ENCODE measurements at places on chromosomes 1 and 21.

DNA sequence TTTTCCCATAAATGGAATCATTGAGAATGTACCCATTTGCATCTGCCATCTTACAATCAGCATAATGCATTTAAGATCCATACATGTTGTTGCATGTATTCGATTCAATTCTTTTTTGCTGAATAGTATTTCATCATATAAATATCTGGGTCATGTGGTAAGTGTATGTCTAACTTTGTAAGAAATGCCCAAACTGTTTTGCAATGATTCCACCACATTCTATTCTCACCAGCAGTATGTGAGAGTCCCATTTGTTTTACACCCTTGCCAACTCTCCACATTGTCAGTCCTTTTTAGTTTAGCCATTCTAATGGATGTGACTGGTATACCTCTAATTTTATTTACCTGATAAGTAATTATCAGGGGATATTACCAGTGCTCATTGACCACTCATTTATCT, 115.8 kb upstream of the PBX1 start:
- no peak for DNase-seq

- DNase-seq = no peak
These were observed 189.2 kb downstream of the FOXD2 start for GRCh38 chr1:47627016-47627415.

DNA sequence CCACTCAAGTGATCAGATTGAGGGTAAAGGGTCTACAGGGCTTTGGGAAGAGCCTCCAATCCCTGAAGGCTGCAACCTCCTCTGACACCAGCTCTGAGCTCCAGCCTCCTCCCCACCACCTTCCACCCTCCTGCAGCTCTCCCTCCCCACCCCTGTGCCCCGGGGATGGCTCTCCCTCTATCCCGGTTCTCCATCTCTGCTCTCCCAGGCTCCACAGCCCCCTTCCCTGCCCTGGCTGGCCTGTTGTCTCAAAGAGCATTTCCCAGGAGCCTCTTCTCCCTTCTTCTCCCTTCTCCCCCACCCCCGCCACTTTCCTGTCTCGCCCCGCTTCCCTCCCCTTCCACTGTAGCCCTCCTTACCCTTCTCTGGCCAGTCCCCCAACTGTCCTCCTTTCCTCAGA, 1.1 kb downstream of the PLEKHA6 start:
- no peak for DNase-seq

GRCh38 chr1:42127767-42128166, 25.4 kb upstream of the GUCA2B start:
- no peak for DNase-seq

DNA sequence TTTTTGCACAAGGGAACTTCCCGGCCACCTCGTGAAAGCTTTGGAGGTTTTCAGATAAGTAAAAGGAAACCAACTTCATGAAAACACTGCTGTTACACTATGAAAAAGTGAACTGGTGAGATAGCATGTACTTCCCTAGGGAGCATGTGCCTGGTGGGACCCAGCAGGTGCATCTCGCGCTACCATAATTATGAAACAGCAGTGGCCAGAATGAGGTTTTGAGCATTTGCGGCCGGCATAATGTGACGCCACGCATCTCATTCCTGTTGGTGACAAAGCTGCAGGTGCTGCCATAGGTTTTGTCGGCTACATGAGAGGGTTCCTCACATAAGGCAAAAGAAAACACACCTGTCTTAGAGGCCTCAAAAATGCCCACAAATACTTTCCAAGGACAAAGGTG, 1.7 kb downstream of the KRTAP10-3 start:
- peak; percentile 8 for DNase-seq

- no peak for DNase-seq
These were observed 78.6 kb downstream of the LAMC1 start for GRCh38 chr1:183101841-183102276.

- DNase-seq = no peak
These were observed 23.0 kb upstream of the DNAJC11 start for GRCh38 chr1:6724517-6725141.

DNA sequence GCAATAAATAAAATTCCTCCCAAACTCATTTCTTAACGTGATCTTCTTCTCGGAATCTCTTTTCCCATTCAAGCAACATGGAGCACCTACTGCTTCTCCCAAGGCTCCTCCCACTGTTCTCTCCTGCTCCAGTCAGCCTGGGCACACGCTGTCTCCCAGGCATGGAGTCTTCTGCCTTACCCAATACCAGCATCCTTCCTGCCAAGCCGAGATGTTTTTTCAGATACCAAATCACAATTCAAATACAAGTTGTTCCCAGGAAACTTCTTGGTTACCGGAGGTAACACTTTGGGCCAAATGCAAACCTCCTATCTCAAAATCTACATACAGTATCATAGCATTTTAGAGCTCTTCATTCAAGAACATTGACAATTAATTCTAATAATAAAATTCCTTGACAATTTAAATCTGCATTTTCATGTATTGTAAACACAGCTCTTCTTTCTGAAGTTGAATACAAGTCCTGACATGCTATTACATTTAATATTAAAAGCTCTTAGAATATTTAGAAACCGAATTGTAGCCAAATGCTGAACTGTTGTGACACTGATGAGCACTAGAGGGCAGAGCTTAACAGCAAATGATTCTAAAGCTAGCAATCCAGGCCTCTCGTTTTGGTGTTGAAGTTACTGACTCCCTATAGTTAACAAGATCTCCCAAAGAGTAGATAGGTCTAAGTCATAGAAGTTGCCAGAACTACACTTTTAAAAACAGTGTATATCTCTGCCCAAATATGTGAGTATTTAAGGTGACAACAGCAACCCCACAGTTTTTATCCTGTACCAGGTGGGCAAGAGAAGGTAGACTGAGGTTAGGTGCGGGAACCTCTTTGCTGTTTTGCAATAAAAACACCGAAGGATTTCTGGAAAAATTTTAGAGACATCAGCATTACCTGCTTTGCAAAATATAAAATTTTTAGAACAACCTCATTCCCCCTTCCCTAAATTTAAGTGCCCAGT, 52.3 kb downstream of the BCAR3 start:
- DNase-seq = peak; percentile 52

DNA sequence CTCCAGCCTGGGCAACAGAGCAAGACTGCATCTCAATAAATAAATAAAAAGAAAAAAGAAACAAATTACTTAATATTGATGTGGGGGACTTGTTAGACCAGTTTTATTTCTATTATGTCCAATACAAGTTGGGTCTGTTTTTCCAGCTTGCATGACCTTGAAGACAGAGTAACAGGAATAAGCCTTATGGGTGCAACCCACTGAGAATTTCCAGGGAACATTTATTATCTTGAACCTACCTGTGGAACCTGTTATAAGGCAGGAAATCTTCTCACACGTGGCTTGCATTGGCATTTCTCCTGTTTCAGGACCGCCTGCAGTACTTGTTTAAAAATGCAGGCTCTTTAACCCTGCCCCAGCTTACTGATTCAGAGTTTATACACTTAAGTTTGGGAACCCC, 64.0 kb downstream of the ZBTB17 start:
- DNase-seq = no peak

DNA sequence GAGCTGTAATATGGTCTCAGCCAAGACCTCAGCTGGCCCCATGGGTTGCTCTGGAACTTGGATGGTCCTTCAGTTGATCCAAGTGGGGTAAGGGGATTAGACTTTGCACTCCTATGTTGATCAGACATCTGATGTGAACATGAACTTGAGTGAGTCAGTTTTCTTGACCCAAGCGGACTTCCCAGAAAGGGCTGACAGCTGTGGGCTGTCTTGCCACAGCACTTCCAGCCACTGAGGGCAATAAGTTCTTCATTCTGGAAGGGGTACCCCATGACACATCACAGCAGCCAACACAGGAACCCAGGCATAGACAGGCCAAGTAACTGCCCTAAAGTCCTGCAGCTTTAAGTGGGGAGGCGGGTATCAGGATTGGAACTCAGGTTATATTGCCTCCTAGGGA, 93.9 kb upstream of the USP24 start:
- DNase-seq = no peak
